ENCODE measurements at places on chromosomes 1 and 21.

GRCh38 chr1:9075022-9075421 is 5.6 kb upstream of the SLC2A5 start:
- no peak for DNase-seq

DNA sequence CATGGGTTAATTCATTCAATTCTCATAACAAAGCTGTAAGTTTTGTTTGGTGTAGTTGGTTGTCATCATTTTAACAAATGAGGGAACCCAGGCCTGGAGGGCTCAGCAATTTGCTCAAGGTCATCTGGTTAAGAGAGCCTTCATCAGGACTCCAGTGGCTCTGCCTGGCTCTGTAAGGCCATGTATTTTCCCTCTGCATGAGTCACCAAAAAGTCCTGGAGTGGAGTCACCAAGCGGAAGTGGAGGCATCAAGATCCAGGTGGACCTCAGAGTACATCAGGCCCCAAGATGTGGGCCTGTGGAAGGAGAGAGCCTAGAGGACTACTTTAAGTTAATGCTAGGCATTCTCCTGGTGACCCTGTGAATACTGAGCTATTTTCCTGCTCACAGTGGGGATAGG is 30.0 kb upstream of the RBM15 start:
- DNase-seq, result no peak

DNA sequence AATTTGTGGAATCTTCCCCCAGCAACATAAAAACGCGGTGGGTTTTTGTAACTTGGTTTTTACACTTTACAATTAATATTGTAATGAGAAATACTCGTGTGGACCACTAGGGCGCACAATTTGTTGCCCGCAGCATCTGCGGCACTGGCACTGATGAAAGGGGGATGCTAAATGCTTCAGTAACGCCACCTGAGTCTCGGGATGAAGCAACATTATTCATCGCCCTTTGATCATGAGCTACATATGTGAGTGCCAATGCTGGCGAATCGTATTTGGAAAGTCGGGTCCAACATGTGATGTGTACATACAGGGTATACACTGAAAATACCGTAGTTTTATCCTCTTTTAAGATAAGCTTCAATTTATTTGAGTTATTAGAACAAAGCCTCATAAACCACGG is 34.2 kb upstream of the COX20 start:
- DNase-seq, result peak; percentile 74

DNA sequence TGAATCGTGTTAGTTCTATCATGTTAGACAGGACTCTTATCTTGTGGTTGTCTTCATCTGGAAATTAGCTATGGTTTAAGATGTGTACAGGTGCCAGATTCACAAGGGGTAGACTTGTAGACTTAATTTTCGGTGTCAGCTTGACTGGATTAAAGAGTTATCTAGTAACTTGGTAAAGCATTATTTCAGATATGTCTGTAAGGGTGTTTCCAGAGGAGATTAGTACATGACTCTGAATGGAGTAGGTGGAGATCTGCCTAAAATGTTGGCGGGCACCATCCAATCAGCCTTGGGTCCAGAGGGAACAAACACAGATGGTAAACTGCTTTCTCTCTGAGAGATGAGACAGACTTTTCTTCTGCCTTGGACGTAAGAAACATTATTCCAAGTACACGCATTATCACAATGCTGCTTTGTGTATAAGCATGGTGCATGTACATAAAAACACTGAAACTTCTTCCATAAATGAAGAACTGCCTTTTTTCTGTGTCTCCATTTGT is 434.6 kb downstream of the SMYD3 start:
- no peak for DNase-seq

DNA sequence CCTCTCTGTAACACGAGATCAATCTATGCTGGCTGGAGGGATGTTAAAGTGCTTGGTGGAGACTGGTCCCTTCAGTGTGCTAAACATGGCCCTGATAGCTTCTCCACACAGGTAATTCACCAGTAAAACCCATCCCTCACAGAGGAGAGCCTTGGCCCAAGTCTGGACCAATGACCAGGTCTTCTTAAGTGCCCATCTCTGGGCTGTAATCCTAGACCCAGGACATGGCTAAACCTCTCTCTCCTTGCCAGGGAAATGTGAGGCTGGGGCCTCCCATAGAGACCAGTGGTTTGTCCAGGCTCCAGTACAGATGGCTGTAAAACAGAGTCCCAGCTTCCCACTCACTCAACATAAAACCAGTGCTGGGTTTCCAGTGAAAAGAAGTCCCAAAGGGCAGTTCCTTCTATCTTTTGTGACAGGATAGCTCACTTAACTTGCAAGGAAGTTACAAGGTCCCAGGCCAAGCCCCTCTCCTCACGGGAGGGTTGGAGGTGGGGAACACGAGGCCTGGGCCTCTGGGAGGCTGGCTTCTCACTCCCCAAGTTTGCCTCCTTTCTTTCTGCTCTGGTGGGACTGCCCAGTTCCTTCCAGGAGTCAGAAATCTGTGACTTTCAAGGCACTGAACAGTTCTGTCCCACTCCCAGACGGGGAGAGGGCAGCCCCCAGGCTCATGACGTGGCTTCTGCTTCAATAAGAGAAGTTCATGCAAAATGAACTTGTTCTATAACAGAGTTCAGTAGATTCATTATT is 2.2 kb upstream of the KIF17 start:
- DNase-seq, result no peak

DNA sequence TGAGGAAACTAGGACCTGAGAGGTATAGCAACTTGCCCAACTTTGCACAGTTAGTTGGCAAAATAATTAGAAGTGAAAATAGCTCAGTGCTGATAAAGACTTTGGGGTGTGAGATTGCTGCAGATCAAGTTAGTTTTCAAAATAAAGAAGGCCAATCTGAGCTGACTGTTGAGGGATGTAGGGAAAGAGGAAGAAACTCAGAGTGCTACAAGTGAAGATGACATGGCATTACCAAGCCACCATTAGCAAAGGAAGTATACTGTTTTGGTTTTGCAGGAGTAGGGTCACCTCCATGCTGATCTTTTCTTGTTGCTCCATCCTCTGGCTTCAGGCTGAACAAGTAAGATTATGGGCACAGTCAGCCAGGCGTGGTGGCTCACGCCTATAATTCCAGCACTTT is 78.7 kb upstream of the ADAM30 start:
- no peak for DNase-seq

GRCh38 chr21:18840239-18840638 is 436.7 kb upstream of the TMPRSS15 start:
- DNase-seq, result peak; percentile 12

GRCh38 chr1:107467811-107468210 is 327.0 kb downstream of the NTNG1 start:
- DNase-seq, result no peak

- DNase-seq, result peak; percentile 91
Measured at GRCh38 chr1:62962901-62963776, 179.2 kb downstream of the ATG4C start.

GRCh38 chr1:187645651-187646050 is 816.9 kb downstream of the PLA2G4A start:
- DNase-seq, result no peak

DNA sequence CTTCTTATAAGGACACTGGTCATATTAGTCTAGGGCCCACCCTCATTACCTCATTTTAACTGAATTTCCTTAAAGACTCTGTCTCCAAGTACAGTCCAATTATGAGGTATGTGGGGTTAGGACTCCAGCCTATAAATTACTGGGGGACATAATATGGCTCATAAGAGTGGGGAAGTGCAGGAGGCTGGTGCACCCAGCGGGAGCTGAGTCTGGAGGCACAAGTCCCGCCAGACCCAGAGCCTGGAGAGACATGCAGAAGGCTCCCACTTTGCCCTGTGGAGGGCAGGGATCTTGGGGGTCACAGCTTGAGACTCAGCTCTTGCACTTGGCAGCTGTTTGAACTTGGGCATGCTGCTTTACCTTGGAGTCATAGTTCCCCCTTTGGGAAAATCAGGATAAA is 250.4 kb downstream of the RHOU start:
- DNase-seq, result no peak

DNA sequence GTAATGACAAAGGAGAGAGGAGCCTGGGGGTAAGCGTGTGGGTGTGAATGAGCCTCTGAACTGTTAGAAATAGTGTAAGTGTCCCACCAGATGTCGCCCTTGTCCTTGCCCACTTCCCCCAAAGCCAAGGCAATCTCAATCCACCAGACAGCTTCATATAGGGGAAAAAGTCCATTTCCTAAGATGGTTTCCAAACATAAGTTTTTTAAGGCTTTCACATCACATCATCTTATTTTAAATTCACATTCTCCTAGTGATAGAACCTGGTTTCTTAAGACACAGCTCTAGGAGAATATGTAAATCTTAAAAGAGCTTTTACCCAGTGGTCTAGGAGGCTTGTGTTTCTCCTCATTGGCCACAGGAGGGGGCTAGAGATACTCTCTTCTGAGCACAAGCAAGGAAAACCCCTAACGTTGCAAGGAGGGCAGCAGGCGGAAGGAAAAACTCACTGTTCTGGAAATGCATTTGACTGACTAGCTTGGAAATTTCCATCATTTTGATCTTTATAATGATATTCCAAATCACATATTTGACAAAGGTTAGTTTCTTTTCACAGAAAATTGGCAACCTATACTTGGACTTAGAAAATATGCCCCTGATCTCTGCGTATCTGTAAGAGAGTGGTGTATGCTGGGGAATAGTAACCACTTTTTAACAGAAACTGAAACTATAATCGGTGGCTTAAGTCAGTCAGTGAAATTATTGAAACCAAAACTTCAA is 51.9 kb upstream of the LPAR3 start:
- DNase-seq, result peak; percentile 83

- no peak for DNase-seq
Measured at GRCh38 chr21:28823429-28823828, 169.2 kb downstream of the LTN1 start.

DNA sequence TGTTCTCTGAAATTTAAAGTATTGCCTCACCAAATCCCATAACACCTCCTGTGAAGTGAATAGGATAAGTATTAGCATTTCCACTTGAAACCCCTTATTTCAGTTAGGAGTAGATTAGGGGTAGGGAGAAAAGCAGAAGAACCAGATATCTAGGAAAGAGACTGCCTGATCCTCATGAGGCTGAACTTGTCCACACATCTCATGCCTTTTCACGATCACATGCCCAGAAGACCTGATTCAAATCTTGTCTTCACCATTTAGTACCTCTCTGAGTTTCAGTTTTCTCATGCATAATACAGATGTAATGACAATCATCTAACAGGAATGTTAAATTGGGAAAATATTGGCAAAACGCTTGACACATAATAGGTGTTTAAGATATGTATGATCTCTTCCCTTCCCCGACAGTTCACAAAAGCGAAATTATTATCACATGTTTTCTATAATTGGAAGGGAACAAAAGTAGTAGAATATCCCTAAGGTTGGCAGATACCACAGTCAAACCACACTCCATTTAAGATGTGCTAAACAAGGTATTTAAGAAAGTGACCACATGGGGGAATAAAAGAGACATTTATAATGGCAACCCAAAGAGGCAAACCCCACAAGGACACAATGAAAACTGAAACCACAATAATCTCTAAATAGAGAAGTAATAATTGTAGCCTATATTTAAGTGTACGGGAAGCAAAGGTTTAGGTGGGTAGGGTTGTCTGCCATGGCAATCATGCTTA is 25.2 kb downstream of the GFI1 start:
- DNase-seq, result no peak
